Psoas muscle (tissue), 8 donors: ENCODE measurements at places on chromosomes 6 and 20. TPM values are rescaled to one million over a fixed set of nuclear protein-coding genes. Genes with fewer than 3 reads are reported as not detected.

DNA sequence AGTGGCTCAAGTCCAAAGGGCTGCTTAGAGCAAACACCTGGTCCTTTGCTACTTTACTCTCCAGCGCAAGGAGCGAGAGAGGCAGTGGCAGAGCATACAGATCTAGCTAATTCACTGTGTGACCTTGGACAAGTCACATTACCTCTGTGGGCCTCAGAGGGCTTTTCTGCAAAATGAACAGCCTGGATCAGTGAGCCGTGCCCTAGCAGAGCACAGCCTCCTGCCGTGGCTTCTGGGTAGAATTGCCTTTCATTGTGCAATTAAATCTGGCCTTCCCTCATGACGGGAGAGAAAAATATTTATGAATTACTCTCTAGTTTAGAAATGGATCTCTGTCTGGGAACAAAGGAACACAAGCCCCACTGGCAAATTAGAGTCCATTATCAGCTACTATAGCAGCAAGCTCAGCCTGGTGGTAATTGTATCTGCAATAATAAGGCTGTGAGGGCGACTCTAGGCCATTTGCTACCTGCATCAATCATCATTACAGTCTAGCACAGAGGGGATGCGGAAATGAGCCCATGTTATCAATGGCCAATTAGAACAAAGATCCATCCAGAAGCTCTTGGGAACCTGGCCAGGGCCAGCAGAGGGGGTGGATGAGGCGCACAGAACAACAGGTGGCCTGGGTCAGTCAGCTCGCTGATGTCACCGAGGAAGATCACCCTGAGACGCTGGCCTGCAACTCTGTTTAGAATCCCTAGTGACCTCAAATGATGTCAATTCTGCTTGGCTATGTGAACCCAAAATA is 114.2 kb upstream of the LY86 start:
- H3K27me3 ChIP-seq = no peaks in the 10 kb centered on the region
- no peak overlapping the region for H3K4me3 ChIP-seq
- DNase-seq = no peak
- H3K4me1 ChIP-seq = no peaks in the 10 kb centered on the region
- H3K36me3 ChIP-seq = no peaks in the 10 kb centered on the region

DNA sequence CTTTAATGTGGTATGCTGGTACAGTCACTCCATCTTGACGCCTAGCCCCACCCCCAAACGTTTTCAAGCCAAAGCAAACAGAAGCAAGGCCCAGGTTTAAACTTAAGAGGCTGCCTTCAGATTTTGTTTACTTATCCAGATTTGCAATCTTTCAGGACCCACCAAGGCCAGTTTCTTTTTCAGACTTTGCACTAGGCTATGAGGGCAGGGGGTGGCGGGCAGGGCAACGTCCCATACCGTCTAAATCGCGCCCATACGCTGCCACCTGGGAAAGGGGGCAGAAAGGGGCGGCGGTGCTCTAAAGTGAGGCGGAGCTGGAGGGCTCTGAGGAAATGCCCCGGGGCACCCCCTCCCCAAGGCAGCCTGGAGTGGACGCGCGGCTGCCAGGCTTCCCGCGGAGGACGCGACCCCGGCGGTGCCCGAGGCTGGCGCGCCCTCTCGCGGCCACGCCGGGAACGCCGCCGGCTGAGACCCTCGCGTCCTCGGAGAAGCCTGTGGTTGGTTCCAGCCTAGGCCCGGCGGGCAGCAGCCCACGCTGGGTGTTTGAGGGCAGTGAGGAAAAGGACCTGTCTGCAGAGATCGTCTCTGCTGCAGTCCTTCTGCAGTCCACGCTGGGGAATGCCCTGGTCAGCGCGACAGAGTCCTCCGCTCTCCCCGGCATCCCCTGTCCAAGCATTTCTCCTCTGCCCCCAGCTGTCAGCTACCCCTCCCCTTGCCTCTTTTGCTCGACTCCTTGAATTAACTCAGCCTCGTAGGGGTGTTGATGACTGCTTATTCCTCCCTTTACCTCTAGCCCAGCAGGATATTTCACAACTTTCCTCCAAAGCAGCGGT is 129.2 kb upstream of the PRND start:
- no peaks in the 10 kb centered on the region for H3K4me1 ChIP-seq
- H3K4me3 ChIP-seq = peak overlapping the region; percentile 54
- peak; percentile 56 for DNase-seq
- no peaks in the 10 kb centered on the region for H3K36me3 ChIP-seq
- no peak overlapping the region for H3K27ac ChIP-seq
- no peaks in the 10 kb centered on the region for H3K27me3 ChIP-seq

DNA sequence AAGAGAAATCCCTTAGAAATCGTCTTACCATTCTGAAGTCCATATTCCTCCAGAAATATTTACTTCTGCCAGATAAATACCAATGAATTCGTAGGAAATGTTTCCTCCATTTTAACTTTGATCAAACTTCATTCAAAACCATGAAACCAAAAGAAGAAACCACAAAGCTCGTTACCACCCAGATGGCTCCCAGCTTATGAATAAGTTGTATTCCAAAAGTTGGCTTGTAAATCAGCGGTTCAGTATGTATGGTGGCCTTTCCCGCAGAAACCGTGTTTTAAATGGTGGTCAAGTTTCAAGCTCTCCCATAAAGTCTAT is 73.6 kb upstream of the RIPOR2 start:
- no peak overlapping the region for H3K27ac ChIP-seq
- DNase-seq = no peak
- no peaks in the 10 kb centered on the region for H3K4me1 ChIP-seq
- no peaks in the 10 kb centered on the region for H3K36me3 ChIP-seq
- H3K4me3 ChIP-seq = no peak overlapping the region
- H3K27me3 ChIP-seq = no peaks in the 10 kb centered on the region

The HLA-DQB2 gene
- polyA plus RNA-seq = not detected

GRCh38 chr6:162200041-162200440 is 527.5 kb downstream of the PRKN start:
- no peaks in the 10 kb centered on the region for H3K27me3 ChIP-seq
- no peak overlapping the region for H3K27ac ChIP-seq

- H3K27ac ChIP-seq = no peak overlapping the region
- DNase-seq = no peak
- no peak overlapping the region for H3K4me3 ChIP-seq
- no peaks in the 10 kb centered on the region for H3K36me3 ChIP-seq
- no peaks in the 10 kb centered on the region for H3K4me1 ChIP-seq
Measured at GRCh38 chr6:6256886-6257285, 63.6 kb downstream of the F13A1 start.

GRCh38 chr6:106085692-106085983 is 498 bp upstream of the PRDM1 start:
- no peaks in the 10 kb centered on the region for H3K36me3 ChIP-seq
- H3K27ac ChIP-seq = peak overlapping the region; percentile 30
- no peak for DNase-seq
- peaks cover 4% of the 10 kb centered on the region for H3K27me3 ChIP-seq
- peak overlapping the region; percentile 59 for H3K4me3 ChIP-seq
